Stimulated activated CD8-positive, alpha-beta memory T cell treated with anti-CD3 and anti-CD28 coated beads, Interleukin-12 subunit alpha, Interleukin-12 subunit beta, amount 100 ng/mL, for 4 hours (primary cell): ENCODE measurements at places on chromosomes 11 and 22.
A peak's percentile ranks its signal among the peaks of the same experiment; 100 is the strongest.

DNA sequence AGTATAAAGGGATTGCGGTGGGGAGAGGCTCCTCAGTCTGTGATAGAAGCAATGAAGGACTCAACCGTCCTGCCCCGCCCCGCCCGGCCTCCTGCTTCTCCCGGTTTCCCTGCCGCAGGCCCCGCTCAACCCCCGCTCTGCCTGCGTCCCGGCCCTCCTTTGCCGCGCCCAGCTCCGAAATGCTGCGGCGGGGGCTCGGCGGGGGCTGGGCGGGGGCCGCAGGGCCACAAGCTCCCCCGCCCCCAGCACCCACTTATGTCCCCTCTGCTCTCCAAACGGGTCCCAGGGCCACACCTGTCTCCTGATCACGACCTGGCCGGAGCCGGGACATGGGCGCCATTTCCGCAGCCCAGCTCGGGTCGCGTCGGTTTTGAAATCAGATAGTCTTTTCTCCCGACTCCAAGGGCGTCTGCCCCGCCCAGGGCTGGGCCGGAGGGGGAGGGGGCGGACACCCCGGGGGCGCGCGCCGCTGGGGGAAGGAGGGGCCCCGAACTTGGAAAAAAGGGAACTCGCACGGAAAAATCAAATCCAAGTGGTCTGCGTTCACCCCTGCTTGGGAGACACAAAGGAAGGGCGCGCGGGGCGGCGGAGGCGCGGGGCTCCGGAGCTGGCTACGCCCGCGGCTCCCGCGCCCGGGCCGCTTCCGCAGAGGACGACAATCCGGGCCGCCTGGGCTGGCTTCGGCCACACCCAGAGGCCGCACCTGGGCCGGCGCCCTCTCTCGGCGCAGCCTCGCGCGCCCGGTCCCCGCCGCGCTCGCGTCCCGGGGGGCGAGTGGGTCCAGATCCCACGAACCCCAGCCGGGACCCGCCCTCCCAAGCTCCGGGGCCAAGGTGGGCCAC, 70.6 kb upstream of the EP300 start:
- DNase-seq = peak; percentile 19

GRCh38 chr11:118434123-118434552, 2.2 kb upstream of the KMT2A start:
- DNase-seq = no peak

GRCh38 chr22:27978317-27978716, 59.3 kb upstream of the PITPNB start:
- no peak for DNase-seq

DNA sequence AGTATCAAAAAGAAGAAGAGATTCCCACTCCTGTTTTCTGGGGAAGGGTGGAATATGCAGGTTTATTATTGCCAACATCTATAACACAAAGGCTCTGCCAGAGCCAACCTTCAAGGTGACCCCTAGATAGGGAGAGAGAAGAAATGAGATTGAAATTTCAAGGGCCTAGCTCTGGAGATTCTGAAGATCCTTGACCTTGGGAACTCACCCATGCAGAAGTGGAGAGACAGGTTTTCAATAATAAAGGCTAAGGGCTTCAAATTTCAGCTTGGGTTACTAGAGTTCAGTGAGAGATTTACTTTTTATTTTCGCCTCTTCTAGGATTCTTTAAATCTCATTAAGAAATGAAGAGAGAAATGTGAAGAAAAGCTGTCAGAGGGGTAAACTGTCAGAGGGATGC, 98.4 kb downstream of the CD44 start:
- no peak for DNase-seq

DNA sequence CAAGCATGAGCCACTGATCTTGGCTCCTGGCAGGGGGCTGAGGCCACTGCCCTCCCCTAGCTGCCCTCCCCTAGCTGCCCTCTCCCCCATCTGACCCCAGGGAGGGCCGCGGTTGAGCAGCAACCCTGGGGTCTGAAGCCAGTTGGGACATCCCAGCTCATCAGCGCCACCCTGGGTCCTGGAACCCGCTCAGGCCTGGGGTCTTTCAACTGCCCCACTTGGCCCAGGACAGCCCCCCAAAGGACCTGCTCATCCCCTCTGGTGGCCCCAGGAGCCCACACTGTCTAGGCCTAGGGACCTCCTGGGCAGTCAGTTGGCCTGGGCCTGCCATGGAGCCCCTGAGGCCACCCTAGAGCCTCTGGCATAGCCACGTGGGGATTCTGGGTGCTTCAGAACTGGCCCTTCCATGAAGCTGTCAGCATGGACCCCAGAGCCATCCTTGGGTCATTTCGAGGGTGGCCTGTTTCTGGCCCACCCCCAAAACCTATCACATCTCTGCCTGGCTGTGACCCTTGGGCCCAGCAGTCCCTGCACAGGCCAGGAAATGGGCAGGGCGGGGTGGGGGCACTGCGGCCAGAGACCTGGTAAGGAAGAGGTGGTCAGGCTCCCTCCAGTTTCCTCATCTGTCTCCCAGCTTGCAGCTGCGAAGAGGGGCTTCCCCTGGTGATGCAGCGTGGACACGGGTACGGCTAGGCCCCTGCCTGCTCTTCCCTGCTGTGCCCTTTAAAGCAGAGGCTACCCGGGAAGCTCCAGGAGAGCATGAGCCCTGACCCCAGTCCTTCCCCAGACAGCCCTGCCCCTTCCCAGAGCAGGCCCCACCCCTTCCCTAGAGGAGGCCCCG, 37.9 kb downstream of the MUC2 start:
- DNase-seq = no peak

DNA sequence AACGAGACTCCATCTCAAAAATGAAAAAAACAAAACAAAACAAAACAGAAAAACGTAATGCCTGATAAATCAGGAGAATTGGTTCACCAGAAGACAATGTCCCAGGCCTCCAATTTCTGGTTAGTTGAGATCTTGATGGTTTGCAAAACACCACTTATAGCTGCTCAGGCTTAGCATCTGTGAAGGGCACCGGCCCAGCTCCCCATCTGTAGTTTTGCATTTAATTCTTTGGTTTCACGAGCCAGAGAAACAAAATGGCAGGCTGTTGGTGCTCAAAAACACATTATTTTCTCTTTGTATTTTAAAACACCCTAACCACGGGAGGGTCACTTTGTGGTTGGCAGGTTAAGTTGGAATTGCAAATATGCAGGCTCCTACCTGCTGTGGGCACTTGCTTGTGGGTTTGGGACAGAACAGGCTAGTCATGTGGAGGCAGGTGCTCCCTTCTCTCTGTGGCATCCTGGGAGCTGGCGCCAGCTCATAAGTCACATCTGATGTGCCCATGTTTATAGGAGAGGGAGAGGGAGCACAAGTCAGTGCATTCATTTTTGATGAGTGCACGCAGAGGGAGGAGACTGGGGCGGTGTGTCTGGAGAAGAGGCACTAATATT, 145.9 kb downstream of the CEP164 start:
- no peak for DNase-seq

- no peak for DNase-seq
Measured at GRCh38 chr11:118806400-118806799, 15.4 kb upstream of the DDX6 start.

- DNase-seq = no peak
Measured at GRCh38 chr11:119937412-119937811, 200.5 kb downstream of the TRIM29 start.

- peak; percentile 18 for DNase-seq
Measured at GRCh38 chr11:9280655-9281301, 15.6 kb upstream of the DENND5A start.

DNA sequence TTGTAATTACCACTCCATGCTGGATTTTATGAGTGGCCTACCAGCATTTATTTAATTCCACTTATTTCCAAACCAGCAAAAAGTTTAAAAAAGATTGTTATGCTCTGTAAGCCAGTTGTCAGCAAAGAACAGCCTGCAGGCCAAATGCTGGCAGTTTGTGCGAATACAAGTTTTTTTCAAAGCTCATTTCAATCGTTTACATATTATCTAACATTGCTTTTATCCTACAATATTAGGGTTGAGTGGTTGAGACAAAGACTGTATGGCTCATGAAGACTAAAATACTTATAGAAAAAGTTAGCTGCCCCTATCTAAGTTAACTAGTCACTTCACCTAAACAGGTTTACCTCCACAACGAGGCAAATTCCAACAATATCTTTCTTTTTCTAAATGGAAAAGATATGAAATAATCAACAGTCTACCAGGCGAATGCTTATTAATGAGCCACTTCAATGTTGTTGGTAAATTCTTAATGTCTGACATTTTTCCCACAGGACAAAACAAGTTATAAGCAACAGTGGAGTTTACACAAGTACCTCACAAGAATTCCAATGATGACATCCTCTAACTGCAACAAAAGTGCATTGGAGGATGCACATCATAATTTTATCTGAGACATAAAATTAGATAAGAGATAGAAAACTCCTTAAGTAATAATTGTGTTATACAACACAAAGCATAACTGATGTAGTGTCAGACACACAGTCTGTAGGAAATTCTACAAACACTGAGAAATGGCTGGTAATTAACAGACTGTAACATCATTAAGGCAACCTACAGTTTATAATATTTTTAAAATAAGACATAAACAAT, 35.8 kb upstream of the POU2AF2 start:
- DNase-seq = no peak

- DNase-seq = no peak
Measured at GRCh38 chr22:44648085-44648820, 53.8 kb upstream of the PRR5 start.

DNA sequence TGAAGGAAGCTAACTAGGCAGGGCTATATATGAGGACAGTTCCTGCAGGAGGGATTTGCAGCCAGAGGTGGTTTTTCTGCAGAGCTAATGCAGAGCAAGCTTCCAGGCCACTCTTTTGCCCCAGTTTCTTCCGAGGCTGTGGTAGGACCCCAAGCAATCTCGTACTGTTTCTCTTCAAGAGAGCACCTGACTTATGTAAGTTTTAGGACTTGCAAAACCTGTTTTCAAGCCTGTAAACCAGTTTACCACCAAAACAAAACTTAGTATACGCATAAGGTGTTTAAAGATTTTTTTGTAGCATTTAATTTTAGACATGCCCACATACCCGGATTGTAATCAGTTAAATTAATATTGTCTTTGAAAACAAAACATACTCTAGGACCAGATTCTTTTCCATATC, 7.7 kb upstream of the APLP2 start:
- DNase-seq = no peak

DNA sequence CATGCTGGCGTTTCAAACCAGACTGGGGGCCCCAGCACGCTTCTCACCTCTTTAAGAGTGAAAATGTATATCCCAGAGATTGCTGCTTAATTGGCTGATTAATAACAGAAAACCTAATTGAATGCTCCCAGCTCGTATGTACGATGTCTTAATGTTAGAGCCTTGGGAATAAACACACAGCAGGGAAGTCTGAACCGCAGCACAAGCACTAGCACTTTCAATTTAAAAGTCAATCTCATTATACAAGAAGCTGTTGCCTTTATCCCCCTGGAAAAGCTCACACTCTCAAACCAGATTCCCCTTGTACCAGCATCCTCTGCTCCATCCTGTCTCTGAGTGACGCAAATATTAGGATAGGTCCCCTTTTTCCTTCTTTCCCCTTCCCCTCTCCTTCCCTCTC, 449.1 kb downstream of the MN1 start:
- no peak for DNase-seq
